ENCODE measurements at places on chromosomes 4 and X.

DNA sequence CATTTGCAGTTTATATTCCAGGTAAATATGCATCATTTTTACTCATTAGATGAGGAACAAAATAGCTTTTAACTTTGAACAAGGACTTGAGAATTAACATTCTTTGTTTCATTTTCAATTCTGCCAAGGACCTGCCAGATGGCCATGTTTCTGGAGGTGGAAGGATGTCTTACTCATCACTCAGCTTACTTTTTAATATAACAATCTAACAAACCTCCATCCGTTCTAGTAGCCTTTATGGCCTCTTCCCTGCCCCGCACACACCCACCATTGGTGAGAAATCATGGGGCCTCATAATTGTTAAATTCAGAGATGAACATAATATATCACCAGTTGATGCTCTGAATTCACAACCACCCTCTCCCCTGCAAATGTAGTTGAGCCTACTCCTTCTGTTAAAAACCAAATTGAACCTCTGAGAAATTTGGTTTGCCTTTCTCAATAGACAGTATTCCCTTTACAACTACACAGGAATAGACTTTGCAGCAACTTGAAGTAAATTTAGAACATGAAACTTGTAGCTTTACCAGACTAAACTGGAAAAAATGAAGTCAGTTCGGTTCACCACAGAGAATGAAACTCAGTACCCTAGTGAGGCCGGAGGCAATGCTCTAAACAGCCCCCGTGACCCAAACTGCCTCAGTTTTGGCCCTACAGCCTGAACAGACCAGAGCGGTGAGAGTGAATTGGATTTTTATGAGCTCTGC is 50.1 kb upstream of the ACSL4 start:
- DNase-seq: no peak

DNA sequence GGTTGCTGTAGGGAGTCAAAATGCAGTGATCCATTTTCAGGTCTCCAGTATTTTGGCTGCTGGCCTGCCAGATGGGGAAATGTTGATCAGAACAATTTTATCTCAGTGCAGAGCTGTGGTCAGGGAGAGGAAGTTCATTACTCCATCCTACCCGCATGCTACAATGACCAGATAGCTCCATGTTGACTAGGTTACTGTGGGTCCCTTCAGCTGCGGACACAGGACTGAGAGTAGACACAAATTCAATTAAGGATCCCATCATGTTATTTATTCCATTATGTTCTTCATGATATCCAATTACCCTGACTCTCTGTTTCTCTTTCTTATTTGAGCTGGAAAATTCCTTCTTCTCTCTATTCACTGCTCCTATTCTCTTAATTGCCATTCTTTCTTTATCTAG is 16.3 kb downstream of the SYNPO2 start:
- DNase-seq: no peak

DNA sequence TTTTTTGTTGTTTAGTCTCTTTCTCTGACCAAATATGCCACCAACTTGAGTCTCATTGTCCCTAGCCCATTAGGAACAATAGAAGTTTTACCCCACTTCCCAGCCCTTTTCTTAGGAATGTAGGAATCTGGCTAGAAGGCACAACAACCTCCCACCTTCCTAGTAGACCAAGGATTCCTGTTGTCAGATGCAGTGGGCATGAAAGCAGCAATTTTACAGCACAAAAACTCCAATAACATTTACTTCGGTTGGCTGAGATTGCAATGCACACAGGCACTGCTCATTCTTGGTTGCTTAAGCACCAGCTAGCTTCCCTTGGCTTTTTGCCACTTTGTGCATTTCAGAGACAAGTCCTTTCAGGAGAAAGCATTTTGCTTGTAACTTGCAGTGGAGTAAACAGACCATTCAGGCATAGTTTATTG is 312.8 kb downstream of the TENM3 start:
- DNase-seq: no peak

DNA sequence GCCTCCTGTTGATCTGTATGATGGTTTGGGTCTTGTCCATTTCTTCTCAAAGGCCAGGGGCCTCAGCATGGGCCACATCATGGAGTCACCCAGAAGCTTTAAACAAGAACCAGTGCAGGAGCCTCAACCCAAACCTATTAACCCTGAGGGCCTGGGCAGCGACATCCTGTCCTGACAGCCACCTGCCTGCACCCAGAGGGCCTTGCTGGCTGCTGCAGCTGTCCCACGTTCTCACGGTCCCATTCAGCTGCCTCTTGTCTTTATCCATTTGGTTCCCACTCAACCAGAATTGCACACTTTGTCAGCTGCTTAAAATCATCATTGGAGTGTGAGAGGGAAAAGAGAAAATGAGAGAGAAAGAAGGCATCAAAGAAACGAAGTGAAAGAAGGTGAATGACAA is 21.6 kb downstream of the C4orf50 start:
- DNase-seq: no peak

- DNase-seq: no peak
These were observed 42.2 kb upstream of the KLF3 start for GRCh38 chr4:38621831-38622230.

DNA sequence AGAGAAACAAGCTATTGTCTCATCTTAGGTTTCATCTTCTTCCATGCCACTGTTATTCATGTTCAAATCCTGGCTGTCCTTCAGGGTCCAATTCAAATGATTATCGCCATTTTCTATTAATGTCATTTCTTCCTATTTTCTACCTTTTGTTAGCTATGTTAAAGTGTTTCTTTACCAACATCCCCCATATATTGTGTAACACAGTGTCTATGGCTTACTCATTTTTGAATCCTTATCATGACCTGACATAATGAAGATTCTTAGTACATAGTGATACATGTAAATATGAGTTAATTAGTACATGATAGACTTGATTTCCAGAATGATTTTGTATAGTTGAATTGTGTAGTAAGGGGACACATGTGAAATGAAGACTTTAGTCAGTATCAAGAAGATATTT is 152.4 kb downstream of the SNCA start:
- DNase-seq: no peak

DNA sequence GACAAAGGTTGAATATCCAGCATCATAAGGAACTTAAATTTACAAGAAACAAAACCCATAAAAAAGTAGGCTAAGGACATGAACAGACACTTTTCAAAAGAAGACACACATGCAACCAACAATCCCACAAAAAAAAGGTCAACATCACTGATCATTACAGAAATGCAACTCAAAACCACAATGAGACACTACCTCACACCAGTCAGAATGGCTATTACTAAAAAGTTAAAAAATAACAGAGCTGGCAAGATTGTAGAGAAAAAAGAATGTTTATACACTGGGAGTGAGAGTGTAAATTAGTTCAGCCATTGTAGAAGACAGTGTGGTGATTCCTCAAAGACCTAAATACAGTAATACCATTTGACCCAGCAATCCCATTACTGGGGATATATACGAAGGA is 474.7 kb downstream of the TRIML1 start:
- DNase-seq: no peak
